ENCODE measurements at places on chromosomes 11 and 22.

DNA sequence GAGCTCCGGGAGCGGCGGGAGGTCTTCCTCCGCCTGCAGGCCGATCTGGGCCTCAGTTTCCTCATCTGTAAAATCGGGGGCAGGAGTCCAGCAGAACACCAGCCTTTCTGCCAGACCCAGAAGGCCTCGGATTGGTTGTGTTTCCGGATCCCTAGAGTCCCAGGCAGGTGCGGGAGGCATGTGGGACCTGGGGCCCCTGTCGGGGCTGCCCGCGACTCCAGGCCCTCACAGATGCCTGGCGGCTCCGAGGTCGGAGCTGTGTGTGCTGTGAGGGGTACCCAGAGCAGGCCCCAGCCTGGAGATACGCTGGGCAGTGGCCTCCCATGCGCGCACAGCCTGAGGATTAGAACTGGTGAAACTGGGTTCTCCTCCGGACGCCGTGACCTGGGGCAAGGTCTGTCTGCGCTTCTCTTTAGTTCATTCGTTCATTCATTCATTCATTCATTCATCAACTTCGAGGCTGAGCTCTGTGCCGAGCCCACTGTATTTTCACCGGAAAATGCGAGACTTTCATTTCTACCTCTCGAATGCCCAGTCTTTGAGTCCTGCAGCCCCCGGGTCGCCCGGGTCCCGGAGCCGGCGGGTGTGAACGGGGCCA, 24.6 kb downstream of the FLRT1 start:
- no peak for DNase-seq

- DNase-seq: no peak
These were observed 7.3 kb downstream of the C11orf97 start for GRCh38 chr11:94519478-94520084.

DNA sequence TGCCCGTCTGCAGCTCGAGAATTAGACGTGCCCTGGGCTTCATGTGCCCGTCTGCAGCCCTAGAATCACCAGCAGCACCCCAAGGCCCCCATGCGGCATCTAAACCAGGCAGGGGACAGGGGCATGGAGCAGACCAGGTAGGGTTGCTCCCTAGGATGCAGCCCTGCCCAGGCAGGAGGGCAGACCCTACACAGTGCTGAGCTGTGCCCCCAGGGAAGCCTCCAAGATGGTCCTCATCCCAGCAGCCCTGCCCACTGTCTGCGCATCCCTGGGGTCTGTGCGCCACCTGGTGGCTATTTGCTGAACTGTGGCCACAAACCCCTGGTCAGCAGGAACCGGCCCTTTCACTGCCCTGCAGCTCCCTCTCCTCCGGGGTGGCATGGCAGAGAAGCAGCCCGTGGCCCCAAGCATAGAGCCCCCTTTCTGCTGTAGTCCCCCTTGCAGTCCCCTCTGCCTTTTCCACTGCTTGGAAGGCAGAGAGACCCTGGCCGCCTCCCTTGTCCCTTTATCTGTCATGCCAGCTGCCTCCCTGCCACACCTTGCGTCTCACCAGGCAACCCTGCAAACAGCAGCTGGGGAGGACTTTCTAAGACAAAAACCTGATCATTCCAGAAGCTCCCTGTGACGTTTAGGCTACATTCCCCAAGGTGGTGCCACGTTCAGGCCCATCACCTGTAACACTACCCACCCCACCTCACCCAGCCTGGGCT, 86.6 kb downstream of the KCNQ1 start:
- DNase-seq: peak; percentile 69

- DNase-seq: no peak
These were observed 9.4 kb downstream of the NPTXR start for GRCh38 chr22:38834215-38834953.

- no peak for DNase-seq
These were observed 245.9 kb upstream of the ANO3 start for GRCh38 chr11:26086028-26086427.

DNA sequence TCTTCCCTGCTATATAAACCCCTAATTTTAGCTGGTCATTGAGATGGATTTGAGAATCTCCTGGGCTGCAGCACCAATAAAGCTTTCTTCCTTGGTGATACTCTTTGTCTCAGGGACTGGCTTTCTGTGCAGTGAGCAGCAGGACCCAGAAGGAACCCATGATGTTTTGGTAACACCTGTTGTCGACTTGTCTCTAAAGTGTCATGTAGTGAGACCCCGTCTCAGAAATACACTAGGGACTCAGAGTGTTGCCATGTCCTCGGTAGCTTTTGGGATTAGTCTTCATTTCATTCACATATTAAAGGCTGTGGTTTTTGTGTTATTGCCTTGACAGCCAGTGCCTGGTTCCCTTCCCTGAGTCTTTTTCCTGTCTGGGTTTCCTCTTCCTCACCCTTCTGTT, 1078.7 kb downstream of the TBC1D22A start:
- no peak for DNase-seq

- no peak for DNase-seq
These were observed 85.0 kb upstream of the SC5D start for GRCh38 chr11:121207485-121208115.

DNA sequence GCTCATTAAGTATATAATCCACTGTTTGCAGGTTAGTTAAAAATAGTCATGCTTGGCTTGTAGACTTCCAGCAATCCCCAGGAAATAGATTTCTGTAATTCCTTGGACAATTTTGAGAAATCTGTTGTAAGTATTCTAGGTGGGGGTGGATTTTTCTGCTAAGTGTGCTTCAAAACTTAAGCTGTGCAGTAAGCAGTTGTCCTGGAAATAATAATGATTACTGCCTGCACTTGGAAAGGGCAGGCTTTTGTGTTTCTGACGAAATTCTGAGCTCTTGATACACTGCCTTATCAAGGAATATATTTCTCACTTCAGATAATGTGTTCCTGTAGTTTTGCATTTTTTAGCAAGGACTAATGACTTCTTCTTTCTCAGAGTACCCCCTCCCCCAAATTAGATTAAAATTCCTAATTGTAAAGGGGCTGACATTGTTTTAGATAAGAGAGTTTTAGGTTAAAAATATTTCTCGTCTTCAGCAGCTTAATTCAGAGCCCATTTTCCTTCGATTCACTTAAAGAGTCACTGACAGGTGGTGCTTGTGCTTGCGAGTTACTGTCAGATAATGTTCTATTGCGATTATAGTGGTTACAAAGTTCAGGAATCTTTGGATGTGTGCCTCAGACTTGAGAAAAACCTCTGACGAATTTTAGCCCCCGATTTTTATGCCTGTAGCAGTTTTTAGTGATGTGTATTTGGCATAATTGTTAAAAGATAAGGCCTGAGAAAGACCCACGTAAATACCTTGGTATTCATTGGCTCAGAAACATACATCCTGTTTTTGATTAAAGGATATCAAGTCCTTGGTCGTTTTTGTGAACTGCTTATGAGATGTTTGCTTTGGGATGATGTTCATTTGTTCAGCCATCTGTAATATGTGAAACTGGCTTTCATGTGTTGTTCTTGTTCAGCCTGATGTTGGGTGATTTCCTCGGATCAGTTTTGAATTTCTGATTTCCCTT, 120.5 kb downstream of the HIPK3 start:
- no peak for DNase-seq

GRCh38 chr22:42799461-42800405, 57.3 kb downstream of the ARFGAP3 start:
- DNase-seq: no peak

- peak; percentile 80 for DNase-seq
These were observed 24.2 kb downstream of the TSKU start for GRCh38 chr11:76807206-76807875.

- no peak for DNase-seq
These were observed 313.1 kb downstream of the C11orf87 start for GRCh38 chr11:109735128-109735527.

- DNase-seq: no peak
These were observed 196.5 kb downstream of the TENM4 start for GRCh38 chr11:79244241-79244772.
